Kidney capillary endothelial cell (primary cell): ENCODE measurements at places on chromosomes 4 and X.

DNA sequence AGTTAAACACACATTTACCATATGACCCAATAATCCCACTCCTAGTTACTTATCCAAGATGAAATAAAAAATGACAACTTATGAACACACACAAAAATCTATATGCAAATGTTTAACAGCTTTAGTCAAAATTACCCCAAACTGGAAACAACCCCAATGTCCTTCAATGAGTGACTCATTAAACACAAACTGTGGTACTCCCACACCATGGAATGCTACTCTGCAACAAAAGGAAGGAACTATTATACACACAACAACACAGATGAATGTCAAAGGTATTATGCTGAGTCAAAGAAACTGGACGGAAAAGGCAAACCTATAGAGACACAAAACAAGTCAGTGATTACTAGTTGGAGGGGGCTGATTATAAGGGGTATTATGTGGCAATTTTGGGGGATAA, 40.5 kb downstream of the MED14 start:
- DNase-seq: no peak

DNA sequence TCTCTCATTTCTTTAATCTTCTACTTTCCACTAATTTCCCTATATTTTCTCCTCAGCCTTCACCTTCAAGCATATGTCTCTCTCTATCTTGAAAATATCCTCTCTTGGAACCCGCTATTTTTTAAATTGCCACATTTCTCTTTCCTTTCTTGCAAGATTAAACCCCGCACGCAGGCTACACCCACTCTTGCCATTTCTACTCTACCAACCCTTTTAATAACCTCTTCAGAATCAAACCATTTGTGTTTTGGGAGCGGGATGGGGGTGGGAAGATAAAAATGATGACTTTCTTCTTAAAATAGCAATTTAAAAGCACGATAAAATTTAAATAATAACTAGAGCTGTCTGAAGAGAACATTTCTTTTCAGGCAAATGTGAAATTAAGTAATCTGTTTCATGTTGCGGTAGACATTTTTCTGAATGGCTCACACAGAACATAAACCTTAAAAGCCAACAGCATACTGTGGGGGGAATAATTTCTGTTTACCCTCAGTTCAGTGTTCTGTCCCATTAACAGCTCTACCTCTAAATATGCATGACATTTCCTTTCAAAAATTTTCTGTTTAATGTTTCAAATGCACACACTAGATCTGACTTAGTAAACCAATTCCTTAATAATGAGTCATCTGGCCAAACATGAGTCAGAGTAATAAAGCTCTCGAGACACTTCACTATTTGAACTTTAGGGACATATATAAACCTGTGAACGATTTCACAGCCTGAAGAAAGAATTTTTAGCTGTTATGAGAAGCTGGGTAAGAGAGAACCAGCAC, 20.5 kb downstream of the ARSJ start:
- DNase-seq: peak; percentile 93

DNA sequence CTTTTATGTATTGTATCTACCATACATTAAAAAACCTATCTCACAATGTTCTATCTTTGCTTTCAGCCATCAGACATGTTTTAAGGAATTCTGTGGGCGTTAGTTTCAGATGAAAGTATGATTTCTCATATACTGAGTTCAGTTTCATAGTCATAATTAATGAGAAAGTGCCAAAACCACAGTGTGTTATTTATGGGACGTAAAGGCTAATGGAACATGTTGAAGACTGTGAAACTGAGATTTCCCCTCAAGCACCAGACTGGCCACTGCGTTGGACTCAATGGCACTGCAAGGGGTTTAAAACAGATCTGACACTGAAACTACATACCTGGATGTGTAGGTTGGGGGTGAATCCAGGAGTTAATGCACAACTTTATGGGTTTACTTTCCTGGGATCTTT, 32.0 kb downstream of the F8 start:
- DNase-seq: no peak

DNA sequence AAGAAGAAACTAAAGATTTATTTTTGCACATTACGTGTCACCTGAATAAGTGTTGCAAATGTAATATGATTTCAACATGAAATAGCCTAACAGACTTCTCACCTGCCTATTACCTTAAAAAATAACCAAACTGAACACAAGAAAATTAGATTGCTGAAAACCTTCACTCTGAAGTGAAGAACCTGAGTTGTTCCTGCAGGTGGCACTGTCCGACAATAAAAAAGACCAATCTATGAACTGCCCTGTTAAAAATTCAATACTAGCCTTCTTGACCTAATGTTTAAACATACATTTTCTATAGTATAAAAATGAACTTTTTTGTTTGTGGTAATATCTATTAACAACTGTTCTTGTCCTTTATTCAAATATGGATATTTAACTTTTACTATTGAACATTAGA, 69.2 kb upstream of the PNPLA4 start:
- peak; percentile 55 for DNase-seq

DNA sequence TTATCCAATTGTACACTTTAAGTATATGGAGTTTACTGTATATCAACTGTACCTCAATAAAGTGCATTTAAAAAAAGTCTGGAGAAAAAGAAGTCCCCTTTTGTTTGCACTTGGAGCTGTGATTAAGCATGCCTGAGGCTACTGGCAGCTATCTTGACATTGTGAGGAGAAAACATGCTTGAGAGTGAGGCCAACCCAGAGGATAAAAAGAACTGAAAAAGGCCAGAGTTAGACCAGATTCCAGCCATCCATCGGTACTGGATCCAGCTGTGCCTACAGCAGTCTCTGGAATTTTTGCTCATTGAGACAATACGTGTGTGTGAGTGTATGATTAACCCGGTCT, 57.4 kb downstream of the LGI2 start:
- no peak for DNase-seq

- DNase-seq: no peak
Measured at GRCh38 chr4:146252969-146253611, 38.8 kb downstream of the REELD1 start.

DNA sequence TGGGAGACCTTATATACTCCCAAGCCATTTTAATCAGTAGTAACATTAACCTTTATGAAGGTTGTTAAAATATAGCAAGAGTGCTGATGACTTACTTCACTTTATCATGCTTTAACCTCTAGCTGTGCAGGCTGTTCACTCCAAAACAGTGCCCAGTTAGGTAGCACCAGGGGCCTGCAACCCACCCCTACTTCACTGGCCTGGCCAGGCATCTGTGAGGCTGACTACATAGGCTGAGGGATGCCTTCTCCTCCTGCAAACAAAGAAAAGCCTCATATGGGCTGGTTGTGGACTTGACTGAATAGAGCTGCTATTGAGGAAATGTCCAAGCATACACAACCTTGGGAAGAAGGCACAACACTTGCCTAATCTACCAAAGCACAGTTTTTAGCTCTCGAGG, 172.8 kb downstream of the SHROOM3 start:
- no peak for DNase-seq

DNA sequence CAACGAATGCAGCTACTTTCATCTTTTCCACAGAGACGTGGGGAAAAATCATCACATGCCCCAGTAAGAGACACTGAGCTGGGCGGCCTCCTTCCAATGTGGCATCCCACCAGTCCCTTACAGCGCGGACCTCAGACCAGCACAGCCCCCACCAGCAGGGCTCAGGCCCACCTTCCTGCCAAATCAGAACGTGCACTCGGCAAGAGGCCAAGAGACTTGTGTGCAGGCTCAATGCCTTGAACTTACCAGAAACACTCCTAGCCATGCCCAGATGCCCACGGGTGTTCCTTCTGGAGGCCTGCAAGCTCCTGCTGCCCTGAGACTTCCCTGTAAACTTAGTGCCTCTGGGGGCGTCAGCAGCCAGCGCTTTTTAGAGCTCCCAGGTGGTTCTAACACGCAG, 31.2 kb downstream of the WDR1 start:
- DNase-seq: no peak

- no peak for DNase-seq
Measured at GRCh38 chr4:71746379-71746778, 37.5 kb downstream of the GC start.

GRCh38 chr4:124105212-124105611, 607.3 kb downstream of the ANKRD50 start:
- DNase-seq: no peak

- peak; percentile 10 for DNase-seq
Measured at GRCh38 chr4:138111462-138112000, 130.6 kb downstream of the SLC7A11 start.

DNA sequence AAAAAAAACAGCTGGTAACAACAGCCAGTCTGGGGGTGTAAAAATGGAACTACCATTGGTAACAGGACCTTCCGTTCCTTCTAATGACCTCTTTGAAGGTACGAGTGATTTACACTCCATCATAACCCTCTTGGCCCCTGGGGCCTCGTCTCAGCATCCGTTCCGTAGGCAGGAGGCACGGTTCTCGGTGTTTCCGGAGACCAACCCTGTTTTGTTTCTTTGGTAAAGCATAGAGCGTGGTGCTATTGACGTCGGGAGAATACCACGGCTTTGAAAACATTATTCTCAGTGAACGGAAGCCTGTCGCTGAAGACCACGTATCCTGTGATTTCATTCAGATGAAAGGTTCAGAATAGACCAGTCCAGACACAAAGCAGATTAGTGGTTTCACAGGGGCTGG, 198.9 kb downstream of the ASMT start:
- DNase-seq: peak; percentile 6

- DNase-seq: no peak
Measured at GRCh38 chr4:88366460-88366859, 12.2 kb upstream of the HERC6 start.

DNA sequence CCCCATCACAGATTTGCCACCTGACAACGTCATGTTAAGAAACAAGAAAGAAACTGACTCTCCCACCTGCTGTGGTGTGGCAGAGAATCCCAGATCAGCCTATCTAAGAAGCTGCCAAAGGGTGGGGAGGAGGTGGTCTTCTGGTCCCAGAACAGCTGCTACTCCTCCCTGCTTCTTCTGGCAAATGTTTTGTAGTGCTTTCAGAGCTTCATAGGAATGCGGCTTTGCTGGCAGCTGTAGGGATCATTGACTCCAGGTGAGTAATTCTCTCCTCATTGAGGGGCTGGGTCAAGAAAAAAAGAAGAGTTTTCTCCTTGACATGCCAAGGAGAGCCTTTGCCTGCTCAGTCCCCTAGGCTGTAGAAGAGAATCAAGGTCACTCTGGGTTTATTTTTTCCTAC, 23.3 kb downstream of the NRK start:
- no peak for DNase-seq

GRCh38 chr4:13260513-13260912, 223.6 kb downstream of the RAB28 start:
- no peak for DNase-seq

GRCh38 chr4:96352051-96352517, 512.2 kb downstream of the PDHA2 start:
- DNase-seq: peak; percentile 27

DNA sequence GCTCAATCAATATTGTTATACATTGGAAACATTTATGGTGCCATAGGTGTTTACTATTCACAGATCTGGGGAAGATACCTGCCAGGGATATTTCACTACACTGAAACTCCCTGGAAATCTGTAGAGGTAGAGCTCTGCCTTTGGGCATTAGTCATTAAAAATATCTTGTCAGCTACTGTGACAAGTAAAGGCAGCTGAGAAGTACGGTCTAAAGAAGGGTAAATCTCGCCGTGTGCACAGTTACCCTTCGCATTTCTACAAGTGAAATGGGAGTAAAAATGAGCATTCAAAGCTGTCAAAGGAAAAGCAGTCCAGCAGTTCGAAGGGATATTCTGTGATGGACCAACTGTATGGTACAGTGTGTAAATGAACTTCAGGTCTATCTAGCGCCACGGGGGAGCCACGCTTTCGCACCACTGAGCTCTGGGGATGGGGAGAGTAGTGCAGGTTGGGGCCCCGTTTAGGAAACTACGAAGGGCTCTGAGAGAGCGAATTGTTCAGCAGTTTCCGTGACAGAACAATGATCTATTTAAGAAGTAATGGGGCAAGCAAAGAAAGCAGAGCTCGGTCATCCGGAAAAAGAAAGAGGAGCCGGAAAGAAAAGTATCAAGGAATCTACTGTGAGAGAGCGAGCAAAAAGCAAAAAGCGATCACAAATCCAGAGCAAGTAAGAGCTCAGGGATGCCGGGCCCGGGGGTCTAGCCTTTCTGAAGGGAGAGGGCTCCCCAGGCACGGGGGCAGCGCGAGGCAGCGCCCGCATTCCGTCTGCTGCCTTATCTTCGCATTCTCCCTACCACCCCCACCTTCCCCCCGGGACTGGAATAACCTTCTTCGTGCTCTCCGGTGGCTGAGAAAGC, 646 bp downstream of the TIGD4 start:
- peak; percentile 21 for DNase-seq

DNA sequence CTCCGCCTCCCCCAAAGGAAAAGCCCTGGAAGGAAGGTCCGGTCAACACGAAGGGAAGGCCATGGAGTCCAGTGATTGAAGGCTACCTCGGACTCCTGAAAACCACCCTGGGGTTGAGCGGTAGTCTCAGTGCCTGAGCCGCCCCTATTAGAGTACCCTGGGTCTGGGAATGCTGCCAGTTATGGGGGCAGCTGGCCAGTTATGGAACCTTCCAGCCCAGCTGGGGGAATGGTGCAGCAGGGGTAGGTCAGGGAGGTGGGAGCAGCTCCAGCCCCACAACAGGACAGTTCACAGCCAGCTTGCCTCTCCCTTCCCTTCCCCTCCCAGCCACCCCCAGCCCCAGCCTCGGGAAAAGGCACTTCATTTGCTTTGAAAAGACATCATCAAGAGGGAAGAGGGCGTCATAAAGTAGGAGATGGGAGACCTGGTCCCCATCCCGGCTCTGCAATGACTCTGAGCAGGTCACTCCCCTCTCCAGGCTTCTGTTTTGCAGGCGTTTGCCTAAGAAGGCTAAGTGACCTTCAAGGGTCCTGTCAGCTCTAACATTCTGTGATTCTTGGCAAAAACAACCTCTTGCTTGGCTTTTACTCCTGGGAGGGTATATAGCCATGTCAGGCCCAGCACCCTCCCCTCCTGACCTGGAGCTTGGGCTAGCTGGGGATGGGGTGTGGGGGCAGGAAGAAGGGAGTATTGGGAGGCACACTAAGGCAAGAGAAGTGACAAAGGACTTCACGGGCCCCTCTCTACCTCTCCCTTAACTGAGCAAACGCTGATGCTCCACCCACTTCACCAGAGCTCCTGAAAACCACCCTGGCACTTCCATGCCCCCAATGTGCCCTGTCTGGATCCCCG, 8.0 kb downstream of the APLN start:
- DNase-seq: no peak

DNA sequence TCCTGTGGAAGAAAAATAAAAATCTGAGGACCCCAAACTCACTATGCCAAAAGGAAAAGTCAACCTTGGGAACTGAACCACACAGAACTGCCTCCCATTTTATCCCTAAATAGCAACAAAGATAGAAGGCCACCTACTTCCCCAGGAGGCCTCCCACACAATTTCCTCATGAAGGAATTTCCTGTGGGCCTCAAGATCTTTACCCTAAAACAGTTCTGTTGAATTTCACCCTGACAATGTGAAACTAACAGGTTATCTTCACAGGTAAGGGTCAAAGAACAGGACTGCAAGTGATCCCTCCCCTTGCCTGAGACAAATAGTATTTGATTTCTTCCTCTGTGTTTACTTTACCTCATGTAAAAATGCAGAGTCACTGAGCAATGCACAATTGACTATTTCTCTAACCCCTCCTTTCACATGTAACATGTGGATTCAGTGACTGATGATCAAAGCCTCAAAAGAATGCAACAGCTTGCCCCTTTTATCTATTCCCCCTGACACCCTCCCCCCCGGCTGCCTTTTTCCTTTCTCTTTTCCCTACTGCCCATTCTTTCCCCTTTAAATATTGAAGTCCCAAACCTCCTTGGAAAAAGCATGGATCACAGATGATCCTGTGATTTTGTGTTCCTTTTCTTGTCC, 33.3 kb downstream of the MEPE start:
- no peak for DNase-seq
